ENCODE measurements at places on chromosomes 4 and X. TPM values are rescaled to one million over a fixed set of nuclear protein-coding genes. Genes with fewer than 3 reads are reported as not detected.

The RHOXF1 gene
- total RNA-seq, result not detected

GRCh38 chrX:72470532-72471223 lies 102.0 kb downstream of the HDAC8 start:
- no peak overlapping the region for H3K27ac ChIP-seq
- DNase-seq, result no peak
- H3K4me3 ChIP-seq, result no peak overlapping the region
- no peaks in the 10 kb centered on the region for H3K4me1 ChIP-seq
- H3K36me3 ChIP-seq, result peaks cover 7% of the 10 kb centered on the region

DNA sequence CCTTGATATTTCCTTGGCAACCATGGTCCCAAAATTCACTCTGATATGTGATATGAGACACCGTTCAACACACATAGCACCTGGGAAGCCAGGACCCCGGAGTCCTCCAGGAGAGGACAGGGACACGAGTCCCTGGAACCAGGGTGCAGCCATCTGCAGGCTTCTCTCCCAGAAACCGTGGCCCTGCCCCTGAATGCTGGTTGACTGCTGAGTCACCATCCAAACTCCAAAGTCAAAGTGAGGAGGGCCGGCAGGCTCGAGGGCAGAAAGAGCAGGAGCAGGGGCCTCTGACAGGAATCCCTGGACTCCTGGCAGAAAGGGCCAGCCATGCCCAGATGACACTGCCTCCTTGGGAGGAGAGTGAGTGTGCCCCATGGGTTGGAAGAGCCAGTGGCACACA lies 6.9 kb upstream of the PNMA6A start:
- no peak overlapping the region for H3K4me3 ChIP-seq
- H3K36me3 ChIP-seq, result no peaks in the 10 kb centered on the region
- no peak for DNase-seq
- H3K4me1 ChIP-seq, result no peaks in the 10 kb centered on the region

- H3K4me1 ChIP-seq, result peaks cover 43% of the 10 kb centered on the region
- DNase-seq, result no peak
- peaks cover 62% of the 10 kb centered on the region for H3K36me3 ChIP-seq
- H3K27me3 ChIP-seq, result no peaks in the 10 kb centered on the region
These were observed 5.1 kb downstream of the MED28 start for GRCh38 chr4:17619416-17620105.

The GAGE2A gene
- total RNA-seq, result not detected

The MED12 gene
- 56.4 TPM for total RNA-seq

DNA sequence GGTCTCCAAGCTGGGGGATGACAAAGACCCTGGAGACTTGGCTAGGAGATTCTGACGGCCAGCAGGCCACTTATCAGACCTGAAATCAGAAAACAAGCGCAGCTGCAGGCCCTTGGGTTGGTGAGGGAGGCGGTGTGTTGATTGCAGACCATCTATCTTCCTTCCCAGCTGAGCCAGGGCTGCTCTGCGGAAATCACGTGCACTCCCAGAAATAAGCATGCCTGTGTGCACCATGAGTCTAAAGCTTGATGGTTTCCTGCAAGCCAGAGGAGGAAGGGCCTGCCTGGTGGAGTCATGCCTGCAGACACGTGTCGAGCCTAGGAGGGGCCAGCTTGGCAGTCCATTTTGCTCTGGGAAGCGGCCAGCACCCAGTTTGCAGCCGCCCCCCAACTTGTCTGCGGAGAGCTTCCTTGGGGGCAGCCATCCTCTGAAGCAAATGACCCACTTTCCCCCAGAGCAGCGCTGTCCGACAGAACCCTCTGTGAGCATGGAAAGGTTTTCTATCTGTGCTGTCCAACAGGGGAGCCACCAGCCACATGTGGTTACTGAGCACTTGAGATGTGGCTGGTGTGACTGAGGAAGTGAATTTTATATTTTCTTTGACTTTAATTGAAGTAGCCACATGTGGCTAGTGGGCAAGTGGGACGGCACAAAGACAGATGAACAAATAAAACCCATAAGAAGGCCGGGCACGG lies 175.7 kb upstream of the BCOR start:
- H3K36me3 ChIP-seq, result no peaks in the 10 kb centered on the region
- peaks cover 3% of the 10 kb centered on the region for H3K4me1 ChIP-seq
- H3K27me3 ChIP-seq, result no peaks in the 10 kb centered on the region
- H3K4me3 ChIP-seq, result no peak overlapping the region

The PQBP1 gene
- total RNA-seq, result 75.3 TPM

GRCh38 chr4:23023121-23023520 lies 330.4 kb downstream of the GBA3 start:
- H3K27ac ChIP-seq, result no peak overlapping the region
- no peaks in the 10 kb centered on the region for H3K4me1 ChIP-seq
- DNase-seq, result no peak
- H3K36me3 ChIP-seq, result no peaks in the 10 kb centered on the region
- no peaks in the 10 kb centered on the region for H3K27me3 ChIP-seq

The SYN1 gene
- 0.98 TPM for total RNA-seq

- no peaks in the 10 kb centered on the region for H3K27me3 ChIP-seq
- no peak overlapping the region for H3K4me3 ChIP-seq
- H3K4me1 ChIP-seq, result no peaks in the 10 kb centered on the region
- DNase-seq, result no peak
These were observed 880.1 kb upstream of the INTU start for GRCh38 chr4:126752702-126753101.

GRCh38 chrX:34546366-34546765 lies 110.7 kb downstream of the TMEM47 start:
- no peak overlapping the region for H3K4me3 ChIP-seq
- no peak overlapping the region for H3K27ac ChIP-seq
- no peaks in the 10 kb centered on the region for H3K4me1 ChIP-seq

GRCh38 chrX:135498236-135498635 lies 22.2 kb upstream of the INTS6L start:
- no peak for DNase-seq
- no peak overlapping the region for H3K27ac ChIP-seq
- H3K36me3 ChIP-seq, result no peaks in the 10 kb centered on the region
- H3K4me3 ChIP-seq, result no peak overlapping the region
- H3K4me1 ChIP-seq, result peaks cover 4% of the 10 kb centered on the region

DNA sequence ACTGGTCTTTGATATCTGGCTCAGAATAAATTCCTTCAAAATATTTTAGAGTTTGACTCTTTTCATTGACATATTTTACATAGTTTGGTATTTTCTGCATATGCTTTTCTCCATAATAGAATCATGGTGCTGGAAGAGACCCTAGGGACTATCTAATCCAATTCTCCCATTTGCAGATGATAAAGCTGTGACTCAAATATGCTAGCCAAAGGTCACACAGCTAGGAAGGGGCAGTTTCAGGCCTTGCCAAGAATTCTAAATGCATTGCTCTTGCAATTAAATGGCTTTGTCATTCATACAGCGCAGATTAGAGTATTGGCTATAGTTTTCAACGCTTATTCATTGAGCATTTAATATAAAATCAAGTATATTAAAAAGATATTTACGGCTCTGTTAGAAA lies 374.1 kb upstream of the RASGEF1B start:
- H3K36me3 ChIP-seq, result no peaks in the 10 kb centered on the region
- no peak overlapping the region for H3K27ac ChIP-seq
- DNase-seq, result no peak
- H3K27me3 ChIP-seq, result no peaks in the 10 kb centered on the region
- peaks cover 3% of the 10 kb centered on the region for H3K4me1 ChIP-seq

The NAA10 gene
- 108 TPM for total RNA-seq

The GLRA2 gene
- not detected for total RNA-seq

GRCh38 chr4:174389439-174389838 lies 105.7 kb downstream of the CEP44 start:
- no peak overlapping the region for H3K4me3 ChIP-seq
- H3K27ac ChIP-seq, result no peak overlapping the region
- no peaks in the 10 kb centered on the region for H3K36me3 ChIP-seq
- no peak for DNase-seq
- no peaks in the 10 kb centered on the region for H3K4me1 ChIP-seq

DNA sequence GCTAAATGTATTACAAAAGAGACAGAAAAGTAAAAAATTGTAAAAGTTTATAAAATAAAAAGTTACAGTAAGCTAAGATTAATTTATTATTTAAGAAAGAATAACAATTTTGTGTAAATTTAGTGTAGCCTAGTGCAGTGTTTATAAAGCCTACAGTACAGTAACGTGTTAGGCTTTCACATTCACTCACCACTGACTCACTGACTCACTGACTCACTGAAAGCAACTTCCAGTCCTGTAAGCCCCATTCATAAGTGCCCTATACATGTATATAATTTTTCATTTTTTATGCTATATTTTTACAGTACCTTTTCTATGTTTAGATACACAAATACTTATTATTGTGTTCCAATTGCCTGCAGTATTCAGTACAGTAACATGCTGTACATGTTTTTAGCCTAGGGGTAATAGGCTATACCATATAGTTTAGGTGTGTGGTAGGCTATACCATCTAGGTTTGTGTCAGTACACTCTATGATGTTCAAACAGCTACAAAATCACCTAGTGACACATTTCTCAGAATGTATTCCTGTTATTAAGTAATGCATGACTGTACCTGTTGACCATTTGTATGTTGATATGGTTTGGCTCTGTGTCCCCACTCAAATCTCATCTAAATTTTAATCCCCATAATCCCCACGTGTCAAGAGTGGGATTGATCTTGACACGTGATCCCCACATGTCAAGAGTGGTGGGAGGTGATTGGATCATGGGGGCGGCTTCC lies 57.9 kb downstream of the CFAP299 start:
- no peak overlapping the region for H3K27ac ChIP-seq
- no peak overlapping the region for H3K4me3 ChIP-seq
- no peaks in the 10 kb centered on the region for H3K27me3 ChIP-seq
- no peaks in the 10 kb centered on the region for H3K36me3 ChIP-seq

DNA sequence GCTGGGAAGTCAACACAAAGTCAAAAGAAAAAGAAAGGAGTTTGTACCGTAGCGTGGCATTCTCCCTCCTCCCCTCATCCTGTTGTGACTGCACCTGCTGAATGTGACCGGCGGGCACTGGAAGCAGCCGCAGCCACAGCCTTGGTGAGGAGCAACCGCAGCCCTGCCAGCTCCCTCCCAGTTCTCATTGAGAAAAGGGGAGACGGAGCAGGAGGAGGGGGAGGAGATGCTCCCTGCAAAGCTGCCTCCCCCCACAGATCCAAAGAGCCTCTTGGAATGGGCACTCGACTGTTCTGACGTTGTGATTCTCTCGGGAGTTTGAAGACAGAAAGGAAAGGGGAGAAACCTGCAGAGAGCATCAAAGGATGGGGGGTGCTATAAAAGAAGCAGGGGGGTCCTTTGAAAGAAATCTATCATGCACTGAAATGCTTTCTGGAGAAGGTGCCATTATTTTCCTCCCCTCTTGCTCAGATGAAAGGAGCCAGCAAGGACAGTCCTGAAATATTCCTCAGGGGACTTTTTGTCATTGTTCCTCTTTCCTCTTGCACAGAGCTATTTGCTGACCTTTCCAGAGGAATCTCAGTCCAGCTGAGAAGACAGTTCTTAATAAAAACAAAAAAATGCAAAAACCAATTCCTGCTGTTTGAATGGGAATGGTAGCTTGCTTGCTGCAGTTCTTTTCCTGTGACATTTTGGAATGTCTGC lies 429.7 kb downstream of the MAPK10 start:
- no peak overlapping the region for H3K27ac ChIP-seq
- peaks cover 5% of the 10 kb centered on the region for H3K4me1 ChIP-seq
- DNase-seq, result peak; percentile 9
- no peak overlapping the region for H3K4me3 ChIP-seq

The RASGEF1B gene
- total RNA-seq, result 3.4 TPM

The ETDA gene
- not detected for total RNA-seq

The MAGEA2B gene
- total RNA-seq, result not detected

GRCh38 chr4:48683784-48684666 lies 96.1 kb downstream of the FRYL start:
- no peaks in the 10 kb centered on the region for H3K27me3 ChIP-seq
- DNase-seq, result no peak
- peaks cover 43% of the 10 kb centered on the region for H3K4me1 ChIP-seq

GRCh38 chr4:78613522-78614321 lies 62.2 kb downstream of the ANXA3 start:
- H3K27ac ChIP-seq, result peak overlapping the region; percentile 45
- no peaks in the 10 kb centered on the region for H3K36me3 ChIP-seq
- H3K27me3 ChIP-seq, result no peaks in the 10 kb centered on the region
- peaks cover 34% of the 10 kb centered on the region for H3K4me1 ChIP-seq
- no peak overlapping the region for H3K4me3 ChIP-seq

GRCh38 chrX:73855546-73855945 lies 292.5 kb downstream of the CHIC1 start:
- peak; percentile 67 for DNase-seq
- no peak overlapping the region for H3K4me3 ChIP-seq
- H3K27me3 ChIP-seq, result no peaks in the 10 kb centered on the region

The MAGEB6 gene
- total RNA-seq, result not detected

DNA sequence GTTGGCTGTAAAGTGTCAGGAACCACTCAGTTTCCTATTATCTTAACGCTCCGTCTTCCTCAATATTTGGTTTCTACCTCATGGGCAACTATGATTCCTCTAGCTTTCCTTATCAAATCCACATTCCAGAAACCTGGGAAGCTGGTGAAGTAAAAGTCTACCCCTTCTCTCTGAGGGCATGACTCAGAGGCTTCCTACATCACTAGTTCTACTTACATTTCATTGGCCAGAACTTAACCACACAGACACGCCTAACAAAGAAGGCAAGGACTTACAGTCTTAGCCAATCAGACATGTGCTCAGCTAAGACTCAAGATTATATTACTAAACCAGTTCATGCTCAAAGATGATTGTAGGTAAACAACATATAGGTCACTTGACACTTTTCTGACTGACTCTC lies 30.4 kb downstream of the COX7B2 start:
- H3K4me3 ChIP-seq, result no peak overlapping the region
- H3K36me3 ChIP-seq, result no peaks in the 10 kb centered on the region
- H3K4me1 ChIP-seq, result no peaks in the 10 kb centered on the region
- DNase-seq, result no peak

The CHIC1 gene
- total RNA-seq, result 4.7 TPM

GRCh38 chr4:96263291-96263690 lies 423.4 kb downstream of the PDHA2 start:
- no peak for DNase-seq
- no peak overlapping the region for H3K27ac ChIP-seq
- H3K36me3 ChIP-seq, result no peaks in the 10 kb centered on the region
- H3K4me1 ChIP-seq, result no peaks in the 10 kb centered on the region
- no peak overlapping the region for H3K4me3 ChIP-seq

- no peaks in the 10 kb centered on the region for H3K4me1 ChIP-seq
- no peaks in the 10 kb centered on the region for H3K27me3 ChIP-seq
- H3K36me3 ChIP-seq, result no peaks in the 10 kb centered on the region
- no peak overlapping the region for H3K27ac ChIP-seq
These were observed 159.3 kb downstream of the EPHA5 start for GRCh38 chr4:65510976-65511375.

The PITX2 gene
- total RNA-seq, result not detected

DNA sequence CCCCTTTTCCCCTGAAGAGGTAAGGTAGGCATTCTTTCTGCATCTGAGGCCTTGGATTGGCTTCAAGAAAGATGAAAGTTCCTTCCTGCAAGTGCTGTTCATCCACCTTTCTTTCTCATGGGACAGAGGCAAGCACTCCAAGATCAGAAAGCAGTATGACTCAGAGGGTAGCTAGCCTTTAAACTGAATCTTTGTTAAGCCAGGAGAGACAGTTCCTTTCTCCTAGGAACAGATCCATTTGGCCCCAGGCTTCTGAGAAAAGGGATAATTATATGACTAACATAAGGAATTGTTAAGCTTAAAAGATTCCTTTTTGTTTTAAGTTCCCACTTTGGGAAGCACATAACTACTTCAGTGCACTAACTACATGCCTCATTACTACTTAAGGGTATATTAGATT lies 192.0 kb downstream of the PPP3CA start:
- H3K4me1 ChIP-seq, result peaks cover 36% of the 10 kb centered on the region
- peaks cover 2% of the 10 kb centered on the region for H3K36me3 ChIP-seq
- no peaks in the 10 kb centered on the region for H3K27me3 ChIP-seq
- DNase-seq, result no peak

GRCh38 chrX:9180623-9181022 lies 146.7 kb upstream of the FAM9B start:
- DNase-seq, result peak; percentile 6
- no peaks in the 10 kb centered on the region for H3K36me3 ChIP-seq
- no peak overlapping the region for H3K4me3 ChIP-seq
- H3K27ac ChIP-seq, result no peak overlapping the region

The ANXA3 gene
- 0.49 TPM for total RNA-seq
